ENCODE measurements at places on chromosomes 2 and 18.

DNA sequence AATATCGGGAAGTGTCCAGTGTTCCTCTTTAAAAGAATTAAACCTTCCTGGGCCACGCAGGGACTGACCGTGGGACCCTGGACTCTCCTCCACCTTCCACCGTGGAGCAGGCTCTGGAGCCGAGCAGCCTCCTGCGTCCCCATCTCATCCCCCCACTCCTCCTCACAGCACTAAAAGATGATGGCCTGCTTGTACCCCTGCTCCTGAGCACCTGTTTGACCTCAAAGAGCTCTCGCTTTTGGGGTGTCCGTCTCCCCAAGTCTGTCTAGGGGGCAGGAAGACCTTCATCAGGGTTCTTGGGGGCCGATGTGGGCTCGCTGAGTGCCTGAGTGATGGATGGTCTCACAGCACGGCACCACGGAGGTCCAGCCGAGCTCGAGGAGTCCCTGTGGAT lies 1.2 kb upstream of the SDC1 start:
- DNase-seq, result no peak

GRCh38 chr2:121200011-121200347 lies 85.0 kb downstream of the TFCP2L1 start:
- DNase-seq, result no peak

DNA sequence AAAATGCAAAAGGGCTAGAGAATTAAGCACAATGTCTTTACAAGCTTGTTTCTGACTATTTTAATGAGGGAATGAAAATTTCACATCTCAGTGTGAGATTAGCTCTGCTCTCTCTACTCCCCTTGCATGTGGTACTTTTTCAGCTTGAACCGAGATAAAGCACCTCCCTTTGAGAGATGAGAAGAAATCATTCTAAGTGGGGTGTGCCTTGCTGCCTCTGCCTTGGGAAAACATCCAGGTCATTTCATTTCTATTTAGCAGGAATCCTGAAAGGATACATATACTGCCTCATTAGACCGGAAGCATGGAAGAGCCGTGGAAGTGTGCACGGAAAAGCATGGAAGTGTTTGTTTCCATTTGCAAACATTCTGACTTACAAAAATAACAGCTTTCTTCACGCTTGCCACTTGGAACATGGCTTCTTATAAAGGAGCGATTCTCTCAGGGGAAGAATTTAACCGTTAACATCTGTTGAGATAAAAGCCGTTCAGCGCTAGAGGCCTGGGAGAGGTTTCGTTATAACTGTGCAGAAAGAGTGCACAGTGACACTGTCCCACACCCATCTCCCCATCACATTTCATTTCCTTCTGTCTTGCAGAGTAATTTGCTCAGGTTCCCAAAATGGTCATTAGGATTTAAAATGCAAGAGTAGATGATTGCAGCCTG lies 16.7 kb downstream of the NOSTRIN start:
- no peak for DNase-seq

- DNase-seq, result no peak
Measured at GRCh38 chr2:10242998-10243925, 59.4 kb upstream of the HPCAL1 start.

DNA sequence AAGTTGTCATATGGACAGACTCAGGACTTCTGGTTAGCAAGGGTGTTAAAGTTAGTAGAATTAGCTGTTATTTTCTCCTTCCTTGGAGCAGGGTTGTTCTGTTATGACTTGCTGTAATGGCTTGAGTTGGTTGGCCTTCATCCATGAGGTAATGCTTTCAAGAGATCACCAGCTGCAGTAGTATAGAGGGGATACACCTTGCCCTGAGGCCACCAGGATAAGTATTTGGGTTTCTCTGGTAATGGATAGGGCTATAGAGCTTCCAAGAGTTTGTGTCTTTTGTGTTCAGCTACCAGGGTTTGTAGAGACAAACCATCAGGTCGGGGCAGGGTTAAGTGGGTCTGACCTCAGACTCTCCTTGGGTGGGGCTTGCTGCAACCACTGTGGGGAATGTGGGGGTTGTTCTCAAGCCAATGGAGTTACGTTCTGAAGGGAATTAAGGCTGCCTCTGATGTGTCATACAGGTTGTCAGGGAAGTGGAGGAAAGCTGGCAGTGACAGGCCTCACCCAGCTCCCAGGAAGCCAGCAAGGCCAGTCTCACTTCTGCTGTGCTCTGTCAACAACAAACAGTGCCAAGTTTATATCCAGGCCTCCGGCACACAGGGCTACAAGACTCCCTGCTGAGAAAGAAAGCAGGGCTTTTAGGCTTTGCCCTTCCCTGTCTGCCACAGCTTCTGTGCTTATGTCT lies 356.6 kb downstream of the SPAG16 start:
- no peak for DNase-seq

DNA sequence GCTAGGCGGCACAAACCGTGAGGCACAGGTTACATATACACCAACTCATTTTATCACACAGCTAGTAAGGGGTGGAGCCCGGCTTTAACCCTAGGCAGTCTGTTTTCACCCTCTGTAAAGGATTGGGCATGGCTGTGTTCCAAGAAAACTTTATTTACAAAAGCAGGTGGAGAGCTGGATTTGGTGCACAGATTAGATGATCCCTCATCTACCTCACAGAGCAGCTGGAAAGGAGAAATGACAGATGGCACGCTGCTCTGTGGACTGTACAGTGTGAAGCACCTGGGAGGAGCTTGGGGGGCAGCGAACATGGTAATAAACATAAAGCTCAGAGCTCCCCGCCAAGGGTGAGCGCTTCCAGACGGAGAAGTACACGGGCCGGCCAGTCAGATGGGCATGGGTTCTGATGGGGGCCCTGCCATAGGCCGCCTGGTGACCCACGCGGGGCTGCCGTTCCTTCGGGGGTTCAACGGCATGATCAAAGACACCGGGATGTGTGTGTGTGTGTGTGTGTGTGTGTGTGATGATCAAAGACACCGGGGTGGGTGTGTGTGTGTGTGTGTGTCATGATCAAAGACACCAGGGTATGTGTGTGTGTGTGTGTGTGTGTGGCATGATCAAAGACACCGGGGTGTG lies 862 bp upstream of the TMEM177 start:
- peak; percentile 14 for DNase-seq

DNA sequence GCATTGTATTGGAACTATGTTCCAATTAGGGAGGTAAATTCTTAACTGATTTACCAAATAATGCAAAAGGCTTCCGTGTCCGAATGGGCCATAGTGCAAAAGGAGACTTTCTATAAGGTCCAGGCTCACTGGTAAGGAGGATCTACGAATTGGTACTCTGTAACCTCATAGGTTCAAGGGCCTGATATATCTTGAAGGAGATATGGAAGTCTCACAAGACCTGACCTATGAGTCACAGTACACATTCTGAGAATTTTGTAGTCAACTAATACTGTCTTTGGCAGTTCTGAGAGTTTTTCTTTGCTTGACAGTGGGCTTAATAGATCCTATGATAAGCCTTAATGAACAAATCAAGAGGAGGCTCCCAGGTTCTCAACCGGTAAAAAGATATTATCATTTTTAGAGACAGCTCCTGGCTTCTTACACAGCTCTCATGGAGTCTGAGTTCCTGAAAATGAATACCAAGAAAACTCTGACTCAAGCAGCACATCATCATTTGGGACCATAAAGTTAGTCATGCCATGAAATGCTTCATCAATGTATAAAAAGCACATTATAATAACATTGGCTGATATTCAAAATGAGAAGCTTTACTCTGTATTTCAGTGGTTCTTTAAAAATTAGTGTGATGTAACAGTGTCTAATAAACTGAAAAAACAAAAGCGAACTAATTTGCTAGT lies 1275.2 kb upstream of the CRIM1 start:
- DNase-seq, result no peak

- no peak for DNase-seq
Measured at GRCh38 chr18:12703664-12704063, 822 bp downstream of the PSMG2 start.

DNA sequence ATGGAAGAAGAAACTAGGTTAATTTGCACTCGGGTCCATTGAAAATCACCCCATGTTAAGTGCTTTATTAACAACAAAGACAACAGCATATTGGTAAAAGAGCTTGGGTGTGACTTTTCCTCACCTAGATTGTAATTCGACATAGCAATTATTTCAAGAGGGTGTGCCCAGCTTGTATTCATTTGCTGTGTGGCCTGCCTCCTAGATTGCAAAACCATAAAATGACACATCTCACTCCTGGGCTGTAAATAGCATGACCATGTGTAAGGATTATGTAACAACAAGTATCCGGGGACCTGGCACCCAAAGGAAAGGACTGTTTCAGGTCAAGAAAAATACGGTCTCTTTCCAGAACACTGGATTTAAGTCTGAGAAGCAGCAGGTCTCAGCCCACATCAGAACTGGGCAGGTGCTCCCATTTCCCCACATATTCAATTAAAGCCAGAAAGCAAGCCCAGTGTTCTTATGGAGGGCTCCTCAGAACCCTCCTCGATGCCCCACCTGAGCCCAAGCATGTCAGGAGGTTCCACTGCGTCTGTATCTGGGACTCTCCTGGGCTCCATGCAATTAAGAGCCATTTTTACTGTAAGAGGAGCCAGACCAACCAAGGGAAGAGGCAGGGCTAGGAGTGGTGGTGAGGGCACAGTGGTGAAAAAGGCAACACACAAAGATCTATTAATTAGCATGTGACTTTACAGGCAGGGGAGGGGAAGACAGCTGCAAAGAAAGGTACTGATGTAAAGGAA lies 39.2 kb downstream of the MREG start:
- DNase-seq, result no peak

- no peak for DNase-seq
Measured at GRCh38 chr2:137096187-137096586, 330.8 kb downstream of the THSD7B start.

GRCh38 chr18:73653251-73653650 lies 494.4 kb downstream of the FBXO15 start:
- DNase-seq, result no peak

DNA sequence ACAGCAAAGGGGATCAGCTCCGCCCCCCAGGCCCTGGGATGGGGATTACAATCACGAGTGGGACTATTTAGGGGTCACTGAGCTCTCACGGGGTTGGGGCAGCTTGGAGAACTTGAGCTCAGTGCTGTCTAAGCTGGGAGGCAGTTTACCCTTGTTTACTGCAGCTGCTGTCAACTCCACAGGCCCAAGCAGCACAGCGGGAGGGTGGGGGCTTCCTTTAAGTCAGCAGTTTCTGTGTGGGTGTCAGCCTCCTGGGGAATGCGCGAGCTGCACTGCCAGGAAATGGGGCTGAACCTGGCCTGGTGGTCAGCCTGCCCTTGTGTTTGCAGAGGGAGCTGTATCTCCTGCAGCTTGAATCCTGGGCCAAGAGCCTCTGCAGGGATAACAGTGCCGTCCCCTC lies 29.8 kb downstream of the TOGARAM2 start:
- no peak for DNase-seq

GRCh38 chr2:118925476-118925875 lies 16.5 kb upstream of the MARCO start:
- DNase-seq, result no peak

- DNase-seq, result no peak
Measured at GRCh38 chr18:23283916-23284430, 148.7 kb downstream of the CABLES1 start.

- DNase-seq, result no peak
Measured at GRCh38 chr2:149049142-149049541, 10.6 kb downstream of the LYPD6B start.

GRCh38 chr2:7242189-7242867 lies 325.1 kb downstream of the RNF144A start:
- DNase-seq, result no peak

GRCh38 chr2:108267101-108267500 lies 21.6 kb upstream of the SULT1C2 start:
- DNase-seq, result no peak

GRCh38 chr2:151570191-151570590 lies 160.5 kb downstream of the RIF1 start:
- DNase-seq, result no peak

DNA sequence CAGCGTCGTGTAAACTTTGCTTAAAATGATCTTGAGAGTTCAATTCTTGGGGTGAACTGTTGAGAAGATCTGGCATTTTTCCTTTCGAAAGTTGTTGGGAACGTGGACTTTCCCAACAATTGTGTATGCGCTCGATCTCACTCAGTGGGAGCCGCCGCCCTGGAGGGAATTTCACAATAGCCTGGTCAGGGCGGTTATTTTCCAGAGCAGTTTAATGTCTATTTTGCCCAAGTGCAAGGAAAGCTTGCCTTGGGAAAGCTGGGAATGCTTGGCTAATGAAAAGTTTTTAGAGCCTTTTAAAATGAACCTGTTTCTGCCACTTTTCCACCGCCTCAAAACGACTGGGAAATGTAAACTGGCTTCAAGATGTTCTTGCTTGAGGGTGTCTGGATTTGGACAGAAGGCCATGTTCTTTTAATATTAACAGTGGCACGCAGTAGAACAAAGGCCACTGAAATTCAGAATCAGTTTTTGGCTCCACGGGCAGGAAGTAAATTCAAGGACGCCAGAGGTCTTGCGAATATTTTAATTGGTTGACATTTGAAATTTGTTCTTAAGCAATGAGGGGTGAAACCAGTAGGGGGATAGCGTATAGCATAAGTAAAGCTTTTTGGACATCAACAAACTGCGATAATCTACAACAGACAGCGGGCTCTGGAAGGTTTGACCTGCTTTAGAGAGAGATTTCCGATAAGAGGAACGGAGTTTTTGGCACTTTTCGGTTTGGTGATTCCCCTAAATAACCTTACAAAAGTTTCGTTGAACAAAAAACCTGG lies 1.2 kb downstream of the CFLAR start:
- DNase-seq, result peak; percentile 10

DNA sequence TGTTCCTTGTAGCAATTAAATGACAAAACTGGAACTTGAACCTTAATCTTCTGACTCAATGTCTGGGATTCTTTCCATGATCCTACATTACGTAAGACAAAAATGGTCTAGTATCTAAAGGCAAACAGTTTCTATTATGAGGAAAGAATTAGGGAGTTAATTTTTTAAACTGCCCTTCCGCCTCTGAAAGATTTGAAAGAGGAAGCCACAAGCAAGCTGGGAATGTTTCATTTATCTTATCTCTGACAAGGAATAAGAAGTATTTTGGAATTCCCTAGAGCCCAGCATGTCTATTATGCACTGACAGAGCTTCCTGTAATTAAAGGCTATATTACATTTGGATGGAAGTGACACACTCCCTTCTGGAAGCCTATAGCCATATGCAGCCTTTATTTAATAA lies 558.8 kb upstream of the CDH2 start:
- DNase-seq, result no peak

GRCh38 chr2:31227711-31228125 lies 6.2 kb upstream of the EHD3 start:
- peak; percentile 12 for DNase-seq

GRCh38 chr2:10909996-10910341 lies 1.8 kb upstream of the KCNF1 start:
- peak; percentile 21 for DNase-seq

Measured in NCI-H2081 treated with DMSO at 0.1 percent for 48 hours (cell line).